AG04450 (cell line): ENCODE measurements at places on chromosomes 3 and 15.

GRCh38 chr3:14127516-14128161 is 2.8 kb downstream of the TMEM43 start:
- DNase-seq = no peak

- DNase-seq = no peak
Measured at GRCh38 chr15:69930754-69931153, 167.0 kb downstream of the TLE3 start.

GRCh38 chr15:32956711-32957110 is 237.8 kb downstream of the FMN1 start:
- no peak for DNase-seq

- DNase-seq = peak; percentile 37
Measured at GRCh38 chr3:43162230-43163084, 56.6 kb upstream of the POMGNT2 start.

DNA sequence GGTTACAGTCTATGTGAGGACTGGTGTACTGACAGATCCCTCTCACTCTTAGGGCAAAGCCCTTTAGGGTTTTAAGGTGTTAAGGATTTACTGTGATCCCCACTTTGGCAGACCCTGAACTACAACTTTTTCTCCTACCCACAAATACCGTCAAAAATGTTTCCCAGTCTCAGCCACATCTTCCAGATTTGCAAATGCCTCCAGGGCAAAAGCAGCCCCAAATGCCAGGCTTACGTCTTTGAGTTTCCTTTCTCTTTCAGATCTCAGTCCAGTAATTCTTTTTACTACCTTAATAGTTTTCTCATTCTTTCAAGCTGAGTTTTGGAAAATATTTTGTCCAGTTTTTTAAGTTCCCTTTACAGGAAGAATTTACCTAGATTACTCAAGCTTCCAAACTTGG is 13.4 kb upstream of the ITGA11 start:
- no peak for DNase-seq

GRCh38 chr15:36589971-36590370 is 10.5 kb downstream of the CDIN1 start:
- DNase-seq = no peak

DNA sequence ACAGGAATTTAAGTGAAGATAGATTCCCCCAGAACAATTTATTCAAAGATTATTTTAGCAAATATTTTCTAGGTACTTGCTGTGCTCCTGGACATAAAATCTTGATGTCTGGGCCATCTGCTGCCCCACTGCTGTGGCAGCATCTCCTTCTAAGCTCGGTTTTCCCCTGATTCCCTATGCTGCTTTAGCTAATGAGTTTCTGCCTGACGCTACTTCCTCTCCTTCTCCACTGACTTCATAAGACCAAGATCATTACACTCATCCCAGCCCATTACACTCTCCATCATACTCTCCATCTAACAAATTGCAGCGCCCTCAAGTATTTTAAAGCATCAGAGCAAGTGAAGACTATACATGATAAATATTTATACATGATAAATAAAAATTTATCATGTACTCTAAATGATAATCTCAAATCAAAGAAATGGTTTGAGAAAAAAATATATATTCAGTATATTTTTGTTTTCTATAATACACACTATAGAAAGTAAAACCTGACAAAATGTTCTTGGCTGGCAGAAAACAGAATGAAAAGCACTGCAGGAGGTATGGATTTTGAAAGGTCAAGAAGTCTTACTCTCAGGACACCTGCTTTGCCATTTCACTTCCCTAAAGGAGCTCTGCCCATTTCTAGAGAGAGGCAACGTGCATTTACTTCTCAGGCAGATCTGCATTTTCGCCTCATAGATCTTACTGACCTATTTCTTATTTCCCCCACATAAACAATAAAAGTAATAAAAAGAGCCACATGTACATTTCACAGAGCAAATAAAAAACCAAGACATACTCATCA is 232.0 kb downstream of the KCNMB2 start:
- DNase-seq = no peak

GRCh38 chr15:97425596-97425995 is 534.9 kb upstream of the ARRDC4 start:
- DNase-seq = no peak

GRCh38 chr3:35969406-35969805 is 330.1 kb downstream of the ARPP21 start:
- DNase-seq = no peak

DNA sequence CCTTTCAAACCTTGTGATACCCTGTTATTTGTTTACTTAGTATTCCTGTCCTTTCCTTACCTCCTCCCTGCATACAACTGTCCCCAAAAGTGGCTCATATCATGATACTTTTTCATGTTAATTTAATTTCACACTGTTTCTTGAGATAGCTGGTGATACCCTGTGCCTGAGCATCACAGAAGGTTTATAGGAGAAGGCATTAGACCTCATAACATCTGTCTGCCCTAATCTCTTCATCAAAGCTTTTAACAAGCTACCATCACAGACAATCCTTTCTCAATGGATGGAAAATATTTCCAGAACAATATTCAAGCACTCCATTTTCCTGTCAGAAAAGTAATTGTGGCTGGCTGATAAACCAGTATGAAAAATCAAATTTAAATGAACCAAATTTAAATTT is 81.6 kb downstream of the SSR3 start:
- DNase-seq = no peak

DNA sequence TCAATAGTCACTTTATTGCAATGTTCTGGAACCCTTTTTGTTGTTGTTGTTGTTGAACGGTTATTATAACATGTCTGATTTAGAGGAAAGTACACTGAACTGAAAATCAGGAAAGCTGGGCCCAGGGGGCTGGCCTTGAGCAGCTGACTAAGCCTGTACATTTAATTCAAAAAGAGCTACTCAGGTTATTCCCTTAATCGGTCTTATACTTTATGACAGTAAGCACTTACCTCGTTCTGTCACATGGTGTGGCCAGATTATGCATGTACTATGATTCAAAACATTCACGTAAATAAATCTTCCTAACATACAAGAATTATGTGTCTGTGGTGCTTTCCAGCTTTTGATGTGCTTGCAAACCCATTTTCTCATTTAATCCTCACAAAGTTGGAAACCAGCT is 382.5 kb upstream of the TPRG1 start:
- no peak for DNase-seq

- DNase-seq = no peak
Measured at GRCh38 chr15:94235646-94236045, 4.3 kb downstream of the MCTP2 start.

GRCh38 chr15:75023872-75024636 is 664 bp downstream of the PPCDC start:
- DNase-seq = no peak

DNA sequence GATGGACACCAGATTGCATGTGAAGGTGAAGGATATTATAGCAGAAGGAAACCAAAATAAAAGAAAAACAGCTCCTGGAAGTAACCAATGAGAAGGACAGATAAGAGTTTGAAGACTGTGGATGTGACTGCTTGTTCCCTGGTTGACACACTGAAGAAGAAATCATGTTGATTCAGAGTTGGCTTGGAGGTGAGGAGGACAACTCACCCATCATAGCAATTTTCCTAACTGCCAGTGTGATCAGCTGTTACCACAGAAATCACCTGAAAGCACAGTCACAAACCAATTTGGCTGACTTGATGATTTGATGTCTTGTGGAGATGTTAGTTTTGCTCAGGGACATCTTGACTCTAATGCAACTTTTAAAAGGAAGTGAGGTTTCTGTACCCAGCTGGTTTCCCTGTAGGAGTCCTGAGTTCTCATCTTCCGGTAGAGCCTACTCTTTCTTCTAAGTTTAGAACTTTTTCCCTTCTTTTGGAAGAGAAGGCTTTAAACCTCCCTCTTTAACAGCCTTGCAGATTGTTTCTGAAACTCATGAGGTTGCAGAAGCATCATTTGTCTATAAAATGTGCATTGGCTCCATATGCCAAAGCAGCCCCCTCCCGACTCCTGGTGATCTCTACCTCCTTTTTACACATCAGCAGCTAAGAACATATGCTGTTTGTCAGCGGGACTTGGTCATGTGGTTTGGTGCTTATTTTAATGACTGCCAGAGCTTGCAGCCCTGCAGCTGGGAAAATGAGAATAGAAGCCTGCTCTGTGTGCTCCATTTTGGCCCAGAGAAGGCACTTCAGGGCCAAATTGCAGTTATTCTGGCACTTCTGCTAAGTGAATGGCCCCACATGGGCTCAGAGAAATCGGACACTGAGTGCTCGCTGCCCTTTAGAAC is 10.3 kb downstream of the ATG7 start:
- DNase-seq = no peak

- no peak for DNase-seq
Measured at GRCh38 chr3:31934866-31935265, 46.2 kb downstream of the OSBPL10 start.

- DNase-seq = no peak
Measured at GRCh38 chr15:49026700-49027099, 19.5 kb downstream of the SECISBP2L start.

DNA sequence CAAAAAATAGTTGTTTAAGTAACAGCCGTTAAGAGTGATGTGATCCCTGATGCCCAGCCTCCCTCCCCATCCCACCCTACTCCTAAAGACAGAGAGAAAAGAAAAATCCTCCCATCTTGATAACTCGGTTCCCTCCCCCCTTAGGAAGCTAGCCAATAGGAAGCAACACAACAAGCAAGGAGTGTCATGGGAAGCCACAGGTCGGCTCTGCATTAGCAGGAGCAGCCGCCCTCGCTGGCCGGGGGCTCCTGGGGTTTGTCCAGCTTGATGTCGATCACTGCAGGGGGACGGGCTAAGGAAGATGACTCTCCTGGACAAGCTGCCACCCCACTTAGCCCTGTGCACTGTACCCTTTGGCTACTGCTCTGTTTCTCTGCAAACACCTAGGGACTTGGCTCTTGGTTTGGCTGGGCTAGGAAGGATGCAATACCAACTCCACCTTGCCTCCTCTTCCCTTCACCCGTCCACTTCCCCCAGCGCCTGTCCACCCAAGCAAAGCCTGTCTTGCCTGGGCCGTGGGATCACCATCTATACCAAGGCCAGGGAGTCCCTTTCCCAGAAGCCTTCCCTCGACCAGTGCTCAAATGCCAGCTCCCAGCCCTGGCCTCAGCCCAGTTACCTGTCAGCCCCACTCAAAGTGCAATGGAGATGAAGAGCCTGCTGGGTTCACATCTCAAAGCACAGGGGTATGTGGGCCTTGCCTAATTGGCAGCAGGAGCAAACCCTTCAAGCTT is 23.1 kb downstream of the SRPRB start:
- no peak for DNase-seq

GRCh38 chr15:45048794-45049631 is 26.0 kb downstream of the SORD start:
- DNase-seq = no peak

GRCh38 chr3:101940521-101941317 is 91.4 kb downstream of the NFKBIZ start:
- DNase-seq = peak; percentile 91

DNA sequence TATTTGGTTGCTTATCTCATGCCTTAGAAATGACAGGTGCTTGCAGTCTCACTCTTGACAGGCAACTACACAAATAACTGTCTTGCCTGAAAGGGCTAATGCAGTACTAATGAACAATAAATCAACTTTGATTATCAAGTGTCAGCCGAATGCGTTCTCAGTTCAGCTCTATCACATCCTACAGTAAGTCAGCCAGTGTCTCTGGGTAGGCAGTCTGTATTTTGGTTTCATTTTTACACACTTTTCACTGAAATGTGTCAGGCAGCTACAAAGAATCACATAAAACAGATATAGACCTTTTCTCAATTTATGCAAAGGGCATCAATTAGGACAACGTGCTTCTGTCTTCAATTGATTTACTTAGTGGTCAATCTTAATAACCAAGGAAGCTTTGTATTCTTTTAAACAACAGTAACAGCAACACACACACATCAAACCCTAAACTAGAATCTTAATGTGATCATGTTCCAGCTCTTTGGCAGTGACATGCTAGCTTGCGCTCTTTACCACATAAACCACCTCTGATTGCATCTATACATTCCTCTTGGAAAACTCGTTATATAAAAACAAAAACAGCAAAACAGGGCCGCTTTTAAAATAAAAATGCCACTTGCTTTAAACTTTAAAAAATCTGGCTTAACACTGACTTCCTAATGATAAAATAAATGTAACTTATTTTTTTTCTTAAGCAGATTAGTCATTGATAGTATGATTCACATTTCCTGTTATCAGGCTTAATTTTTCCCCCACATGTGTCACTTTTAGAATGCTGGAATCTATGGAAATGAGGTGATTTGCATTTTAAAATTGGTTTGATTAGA is 520.4 kb downstream of the FOXP1 start:
- DNase-seq = no peak

DNA sequence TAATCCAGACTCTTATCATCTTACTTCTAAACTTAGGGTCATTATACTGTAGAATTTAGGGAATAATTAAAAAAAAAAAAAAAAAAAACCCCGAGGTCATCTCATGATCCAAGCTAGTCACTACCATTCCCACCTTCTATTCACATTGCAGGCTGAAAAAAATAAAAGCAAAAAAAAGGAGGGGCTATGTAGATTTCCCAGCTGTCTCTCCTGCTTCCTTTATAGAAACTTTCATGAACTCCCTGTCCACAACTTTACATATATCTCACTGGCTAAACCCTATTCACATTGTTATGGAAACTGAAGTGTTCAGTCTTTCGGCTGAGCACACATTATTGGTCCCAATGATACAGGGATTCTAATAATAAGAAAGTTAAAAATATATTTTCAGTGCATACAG is 156.2 kb upstream of the TP63 start:
- DNase-seq = no peak

DNA sequence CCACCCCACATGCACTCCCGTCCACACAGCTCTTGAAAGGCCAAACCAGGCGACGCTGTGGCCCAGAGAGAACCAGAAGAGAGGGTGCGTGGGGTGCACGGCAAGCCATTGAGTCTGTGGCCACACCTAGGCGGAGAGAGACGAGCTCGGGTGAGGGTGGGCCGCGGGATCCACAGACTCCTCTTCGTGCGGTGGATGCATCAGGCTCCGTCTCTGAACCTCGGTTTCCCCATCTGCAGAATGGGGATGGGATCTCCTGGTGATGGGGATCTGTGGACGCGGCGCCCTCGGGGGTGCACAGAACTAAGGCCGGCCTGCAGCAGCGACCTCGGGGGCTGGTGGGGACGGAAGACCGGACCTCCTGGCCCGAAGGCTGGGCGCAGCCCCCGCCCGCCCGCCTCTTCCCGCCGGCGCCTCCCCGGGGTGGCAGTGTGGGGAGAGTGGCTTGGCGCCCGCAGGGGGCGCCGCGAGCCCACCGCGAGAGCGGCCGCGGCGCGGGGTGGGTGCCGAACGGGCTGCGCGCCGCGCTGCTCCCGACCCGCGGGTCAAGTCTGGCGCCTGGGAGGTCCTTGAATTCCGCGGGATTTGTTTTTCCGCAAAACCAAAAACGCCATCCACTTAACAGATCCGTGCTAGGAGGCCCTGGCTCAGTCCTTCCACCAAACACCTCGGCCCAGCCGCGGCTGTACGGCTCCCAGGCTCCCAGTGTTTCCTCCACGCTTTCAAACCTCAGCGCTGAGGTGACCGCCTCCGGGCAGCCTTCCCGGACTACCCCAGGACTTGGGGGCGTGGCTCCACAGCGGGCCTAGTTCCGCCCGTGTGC is 13.2 kb upstream of the ADPGK start:
- DNase-seq = no peak

DNA sequence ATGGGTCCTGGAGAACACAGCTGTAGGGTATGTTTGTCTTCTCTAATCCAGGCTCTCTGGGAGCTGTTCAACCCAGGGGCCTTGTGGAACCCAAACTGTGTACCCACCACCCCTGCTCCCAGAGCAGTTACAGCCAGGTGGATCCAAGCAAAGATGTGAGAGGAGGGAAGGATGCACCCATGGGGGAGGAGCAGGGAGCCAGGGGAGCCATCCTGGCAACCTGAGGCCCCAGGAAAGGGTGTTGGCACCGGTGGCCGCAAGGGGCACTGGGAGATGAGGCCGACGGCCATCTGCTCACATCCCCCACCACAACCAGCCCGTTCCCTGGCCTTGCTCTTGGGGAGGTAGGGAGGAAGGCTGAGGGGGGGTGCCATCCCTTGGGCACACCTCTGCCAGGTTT is 43.2 kb downstream of the CMTM6 start:
- DNase-seq = no peak
